HFFc6 (cell line): ENCODE measurements at places on chromosomes 4 and X.
A peak's percentile ranks its signal among the peaks of the same experiment; 100 is the strongest.

- DNase-seq, result no peak
Measured at GRCh38 chr4:43089730-43090129, 197.2 kb downstream of the GRXCR1 start.

DNA sequence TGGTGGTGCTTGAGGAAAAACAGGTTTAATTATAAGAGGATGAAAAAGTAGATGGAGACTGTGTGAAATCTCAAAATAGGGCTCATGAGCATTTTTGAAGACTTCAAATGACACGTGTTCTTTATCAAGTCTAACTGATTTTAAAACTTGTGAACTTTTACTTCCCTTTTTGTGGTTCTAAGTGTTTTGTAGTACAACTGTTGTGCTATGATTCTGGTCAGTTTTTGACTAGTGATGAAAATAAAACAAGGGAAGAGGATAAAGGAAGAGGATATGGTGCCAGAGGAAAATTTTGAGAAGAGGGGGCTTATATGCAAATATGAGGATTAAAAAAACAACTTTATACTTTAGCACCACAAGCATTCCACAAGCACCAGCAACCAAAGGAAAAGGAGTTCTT, 644.0 kb downstream of the RPA4 start:
- no peak for DNase-seq

DNA sequence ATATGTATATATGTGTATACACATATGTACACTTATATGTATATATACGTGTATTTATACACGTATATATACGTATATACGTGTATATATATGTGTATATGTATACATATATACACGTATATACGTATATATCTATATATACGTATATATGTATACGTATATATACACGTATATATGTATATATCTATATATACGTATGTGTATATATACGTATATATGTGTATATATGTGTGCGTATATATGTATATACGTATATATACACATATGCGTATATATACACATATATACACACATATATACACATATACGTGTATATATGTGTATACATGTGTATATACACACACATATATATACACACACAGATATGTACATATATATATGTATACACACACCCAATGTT, 348.0 kb upstream of the LCORL start:
- DNase-seq, result no peak

- DNase-seq, result peak; percentile 48
Measured at GRCh38 chr4:44760142-44760898, 34.0 kb upstream of the GNPDA2 start.

DNA sequence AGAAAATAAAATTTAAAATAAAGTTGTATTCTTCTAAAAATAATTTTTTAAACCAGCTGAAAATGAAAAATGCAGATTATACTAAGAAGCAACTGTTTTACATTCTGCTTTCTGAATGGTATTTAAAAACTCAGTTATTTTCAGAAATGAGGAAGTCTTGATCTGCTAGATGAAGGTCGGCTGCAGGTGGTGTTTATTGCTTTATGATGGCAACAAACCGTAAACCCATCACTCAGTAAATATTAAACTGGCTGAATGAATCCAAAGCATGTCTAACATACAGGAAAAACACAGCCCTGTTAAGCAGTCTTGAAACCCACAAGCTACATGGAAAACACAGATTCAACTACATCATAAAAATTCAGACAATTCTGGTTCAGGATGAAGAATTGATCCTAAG, 29.3 kb downstream of the DYNLT3 start:
- no peak for DNase-seq

DNA sequence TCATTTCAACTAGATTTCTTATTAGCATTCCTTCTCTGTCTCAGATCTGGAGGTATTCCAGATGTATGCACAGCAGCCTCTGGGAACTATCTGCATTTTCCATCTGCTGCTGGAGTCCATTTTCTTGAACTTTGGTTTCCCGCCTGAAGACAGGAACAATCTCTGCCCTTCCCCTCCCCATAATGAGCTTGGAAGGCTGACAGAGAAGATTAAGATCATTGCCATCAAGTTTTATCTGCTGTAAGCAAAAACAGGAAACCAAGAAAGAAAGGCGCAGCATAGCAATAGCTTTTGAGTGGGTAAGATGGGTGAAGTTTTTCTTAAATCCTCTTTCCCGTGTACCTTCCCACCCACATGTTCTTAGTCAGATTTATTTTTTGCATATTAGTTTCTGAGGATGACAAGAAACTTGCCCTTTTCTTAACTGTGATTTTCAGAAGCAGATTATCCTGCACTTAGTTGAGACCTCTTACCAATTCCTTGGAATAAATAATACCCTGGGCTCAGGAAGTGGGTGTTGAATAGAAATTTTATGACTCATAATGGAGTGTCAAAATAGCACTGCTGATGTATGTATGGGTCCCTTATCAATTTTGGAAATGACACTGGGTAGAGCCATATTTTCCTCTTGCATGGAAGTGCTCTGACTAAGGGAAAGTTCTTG, 78.3 kb downstream of the CT47B1 start:
- no peak for DNase-seq

- DNase-seq, result no peak
Measured at GRCh38 chrX:30806187-30806728, 82.8 kb downstream of the TAB3 start.

GRCh38 chr4:95360906-95361695, 187.7 kb downstream of the UNC5C start:
- DNase-seq, result no peak

DNA sequence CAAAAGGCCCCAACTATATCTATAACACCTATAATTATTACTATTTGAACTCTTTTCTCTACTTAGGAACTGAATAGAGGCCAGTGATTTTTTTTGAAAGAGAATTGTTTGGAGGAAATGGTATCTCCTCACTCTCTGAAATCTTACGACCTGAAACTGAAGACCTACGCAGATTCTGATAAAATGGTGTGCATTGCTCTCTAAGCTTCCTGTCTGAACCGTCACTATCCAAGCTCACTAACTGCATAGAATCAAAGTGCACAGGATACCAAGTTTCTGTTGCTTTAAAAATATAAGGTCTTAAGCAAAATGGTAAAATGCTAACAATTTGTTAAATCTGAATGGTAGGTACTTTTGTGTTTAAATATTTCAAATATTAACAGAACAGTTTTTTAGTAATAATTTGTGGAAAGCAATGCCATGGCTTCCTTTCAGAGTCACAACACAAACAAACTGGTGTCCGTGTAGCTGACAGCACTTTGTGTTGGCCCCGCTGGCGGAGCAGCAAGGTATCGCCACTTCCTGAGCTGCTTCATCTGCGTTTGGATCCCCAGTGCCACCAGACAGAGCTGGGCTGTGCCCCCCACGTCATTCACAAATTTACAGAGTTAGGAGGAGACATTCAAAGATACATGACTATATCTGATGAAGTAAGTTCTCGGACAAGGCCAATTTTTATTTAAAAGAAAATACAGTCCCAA, 313.9 kb downstream of the FBXW7 start:
- DNase-seq, result no peak

GRCh38 chr4:77263247-77263646, 106.2 kb downstream of the CCNG2 start:
- DNase-seq, result peak; percentile 3

- DNase-seq, result no peak
Measured at GRCh38 chr4:172411149-172411548, 597.9 kb downstream of the GALNTL6 start.

DNA sequence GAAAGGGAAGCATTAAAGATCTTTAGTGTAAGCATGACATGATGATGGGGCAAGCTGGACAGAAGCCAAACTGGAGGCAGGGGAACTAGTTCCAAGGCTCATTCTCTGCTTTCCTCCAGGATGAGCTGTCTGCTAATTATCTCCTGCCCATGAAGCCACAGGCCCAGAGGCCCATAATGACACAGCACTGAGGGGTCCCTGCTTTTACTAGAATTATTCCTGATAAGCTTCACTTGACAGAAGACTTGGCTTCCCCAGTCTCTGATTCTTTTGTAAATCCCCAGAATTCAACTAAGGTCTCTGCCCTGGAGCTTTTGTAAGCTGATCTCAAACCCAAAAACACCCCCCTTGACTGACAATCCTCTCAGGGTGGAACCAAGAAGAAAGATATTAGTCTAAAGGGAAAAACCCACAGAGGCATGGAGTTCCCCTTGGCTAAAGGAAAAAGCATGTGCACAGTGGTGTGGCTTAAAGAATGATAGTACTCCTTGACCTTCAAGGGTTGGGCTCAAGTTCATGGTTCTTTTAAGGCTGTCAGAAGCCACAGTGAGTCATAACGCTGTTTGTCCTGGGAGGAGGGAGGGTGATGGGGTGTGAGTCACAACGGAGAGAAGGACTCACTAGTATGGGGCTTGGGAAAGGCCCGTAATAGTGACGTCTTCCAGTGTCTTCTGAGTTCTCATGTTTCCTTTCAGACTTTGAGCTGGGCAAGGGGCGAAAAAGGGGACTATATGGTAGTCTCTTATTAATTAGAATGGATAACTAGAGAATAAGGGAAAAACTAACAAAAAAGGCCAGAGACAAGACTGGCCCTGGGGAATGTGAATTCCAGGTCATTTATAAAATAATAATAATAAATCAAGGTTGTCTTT, 146.0 kb upstream of the CPEB2 start:
- peak; percentile 92 for DNase-seq

GRCh38 chrX:68989456-68989855, 160.6 kb downstream of the EFNB1 start:
- DNase-seq, result no peak

GRCh38 chr4:107862658-107863057, 37.9 kb downstream of the SGMS2 start:
- peak; percentile 55 for DNase-seq

GRCh38 chrX:136165406-136165805, 18.1 kb downstream of the FHL1 start:
- no peak for DNase-seq

- no peak for DNase-seq
Measured at GRCh38 chr4:2416564-2417225, 1.8 kb downstream of the ZFYVE28 start.

DNA sequence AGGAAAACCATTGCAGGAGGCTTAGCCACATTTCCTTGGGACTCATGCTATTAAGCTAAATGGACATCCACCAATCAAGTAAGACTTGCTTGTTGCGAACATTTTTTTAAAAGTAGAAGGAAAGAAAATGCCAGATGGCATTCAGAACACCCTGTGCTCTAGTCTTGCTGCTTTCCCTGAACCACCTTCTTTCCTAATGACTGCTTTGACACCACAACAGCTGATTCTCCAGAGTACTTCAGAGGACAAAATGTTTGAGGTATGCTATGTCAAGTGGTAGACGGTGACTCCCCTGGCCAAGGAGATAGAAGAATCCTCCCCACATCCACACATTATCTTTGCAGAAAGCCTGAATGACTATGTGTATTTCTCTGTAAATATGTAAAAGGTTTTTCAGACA, 65.4 kb downstream of the ANK2 start:
- no peak for DNase-seq

- DNase-seq, result no peak
Measured at GRCh38 chr4:110515676-110516075, 39.7 kb downstream of the ENPEP start.

GRCh38 chrX:97260679-97261078, 377.0 kb downstream of the RPA4 start:
- no peak for DNase-seq

DNA sequence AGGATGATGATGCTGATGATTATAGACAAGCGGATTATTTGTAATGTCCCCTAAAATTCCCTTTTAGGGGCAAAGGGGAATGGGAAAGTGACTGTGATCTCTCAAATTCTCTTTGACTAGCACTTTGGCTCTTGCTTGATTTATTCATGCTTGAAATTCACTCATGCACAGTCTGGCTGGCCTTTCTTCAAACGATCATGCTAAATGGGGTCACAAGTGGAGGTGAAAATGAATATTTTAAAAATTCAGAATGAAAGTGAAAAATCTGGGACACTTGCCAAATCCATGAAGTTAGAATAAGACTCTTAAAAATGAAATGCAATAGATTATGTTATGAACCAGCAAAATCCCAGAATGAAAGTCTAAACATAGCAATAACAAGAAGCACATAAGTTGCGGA, 173.4 kb upstream of the RAI2 start:
- DNase-seq, result no peak

- DNase-seq, result no peak
Measured at GRCh38 chr4:36997727-36998126, 246.8 kb upstream of the NWD2 start.

DNA sequence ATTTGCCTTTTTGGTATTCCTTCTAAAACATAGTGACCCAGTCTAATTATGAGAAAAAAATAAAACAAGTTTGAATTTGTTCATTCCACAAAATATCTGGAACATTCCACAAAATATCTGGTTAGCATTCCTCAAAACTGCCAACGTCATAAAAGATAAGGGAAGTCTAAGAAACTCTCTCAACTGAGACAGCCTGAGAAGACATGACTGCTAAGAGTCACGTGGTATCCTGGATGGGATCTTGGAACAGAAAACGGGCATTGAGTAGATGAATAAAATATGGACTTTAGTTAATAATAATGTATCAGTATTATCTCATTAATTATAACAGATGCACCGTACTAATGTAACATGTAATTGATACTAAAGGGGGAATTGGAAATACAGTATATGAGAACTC, 280.9 kb downstream of the ARAP2 start:
- DNase-seq, result no peak

DNA sequence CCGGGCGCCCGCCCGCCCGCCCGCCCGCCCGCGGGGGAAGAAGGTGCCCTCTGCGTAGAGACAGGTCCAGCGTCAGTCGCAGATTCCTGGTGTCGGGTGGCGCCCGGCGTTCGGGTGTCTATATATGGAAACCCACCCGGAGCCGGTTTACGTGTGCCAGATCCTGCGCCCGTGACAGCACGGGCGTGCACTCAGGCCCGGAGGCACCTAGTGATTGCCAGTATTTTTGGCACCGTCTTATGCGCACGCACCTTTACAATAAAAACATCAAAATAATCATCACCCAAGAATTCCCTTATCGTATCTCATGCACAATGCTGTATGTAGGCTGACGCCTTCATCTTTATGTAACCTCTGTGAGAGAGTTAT, 519 bp downstream of the SLC25A4 start:
- peak; percentile 16 for DNase-seq

DNA sequence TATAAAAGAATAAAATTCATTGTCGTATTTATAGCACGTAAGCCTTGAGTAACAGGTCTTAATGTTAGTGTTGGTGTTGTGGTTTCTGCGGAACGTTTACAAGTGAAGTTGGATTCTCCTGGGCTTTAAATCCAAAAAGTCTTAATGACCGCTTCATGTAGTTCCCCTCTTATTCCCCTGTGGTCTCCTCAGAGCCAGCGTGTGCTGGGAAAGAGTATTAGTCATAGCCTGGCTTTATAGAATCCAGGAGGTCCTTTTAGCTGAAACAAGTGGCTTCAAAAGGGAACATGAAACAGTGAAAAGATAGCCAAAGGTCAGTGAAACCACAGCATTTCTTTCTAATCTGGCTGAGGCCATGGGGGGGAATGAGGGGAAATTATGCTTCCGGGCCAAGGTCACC, 79.1 kb downstream of the CLCN4 start:
- no peak for DNase-seq

GRCh38 chrX:16786791-16787735, 797 bp downstream of the TXLNG start:
- DNase-seq, result peak; percentile 0

GRCh38 chr4:134591326-134591725, 389.7 kb upstream of the PABPC4L start:
- no peak for DNase-seq
